ENCODE measurements at places on chromosomes 16 and 17.
A peak's percentile ranks its signal among the peaks of the same experiment; 100 is the strongest.

GRCh38 chr16:55078699-55079410 is 148.2 kb downstream of the IRX5 start:
- peak; percentile 90 for DNase-seq

DNA sequence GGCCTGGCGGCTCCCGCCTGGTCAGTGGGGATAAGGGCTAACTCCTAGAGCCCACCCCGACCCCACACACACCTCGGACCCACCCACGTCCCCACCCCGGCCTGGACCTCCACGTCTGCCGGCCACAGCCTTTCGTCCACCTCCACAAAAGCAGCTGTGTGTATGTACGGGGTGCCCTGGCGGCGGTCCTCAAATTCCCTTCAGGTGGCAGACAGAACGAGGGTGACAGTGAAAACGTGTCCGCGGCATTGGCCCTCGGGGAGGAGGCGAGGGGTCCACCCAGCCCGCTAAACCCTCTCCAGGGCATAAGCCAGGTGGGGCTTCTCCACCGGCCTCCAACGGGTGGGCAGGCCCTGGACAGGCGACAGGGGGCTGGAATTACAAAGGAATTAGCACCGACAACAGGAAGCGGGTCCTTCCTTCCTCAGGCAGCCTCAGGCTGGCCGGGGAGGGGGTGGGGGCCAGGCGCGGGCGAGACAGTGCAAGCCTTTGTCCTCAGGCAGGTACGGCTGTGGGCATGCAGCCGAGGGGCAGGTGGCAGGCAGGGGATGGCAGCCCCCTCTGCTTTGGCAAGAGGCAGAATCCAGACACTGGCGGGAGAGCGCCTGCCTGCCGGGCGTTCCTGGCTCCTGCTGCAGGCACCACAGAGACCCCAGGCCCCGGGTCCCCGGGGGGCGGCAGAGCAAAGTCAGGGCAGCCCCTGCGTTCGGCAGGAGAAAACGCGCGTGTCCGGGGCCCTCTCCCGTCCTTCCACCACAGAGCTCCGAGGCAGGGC is 12.3 kb upstream of the PITPNA start:
- DNase-seq, result no peak

- peak; percentile 87 for DNase-seq
These were observed 2.3 kb downstream of the DLG4 start for GRCh38 chr17:7217113-7217987.

GRCh38 chr17:67386965-67387551 is 10.0 kb downstream of the PITPNC1 start:
- DNase-seq, result no peak
